ENCODE measurements at places on chromosomes 2 and 18.

- DNase-seq = no peak
Measured at GRCh38 chr18:23194155-23194996, 59.1 kb downstream of the CABLES1 start.

DNA sequence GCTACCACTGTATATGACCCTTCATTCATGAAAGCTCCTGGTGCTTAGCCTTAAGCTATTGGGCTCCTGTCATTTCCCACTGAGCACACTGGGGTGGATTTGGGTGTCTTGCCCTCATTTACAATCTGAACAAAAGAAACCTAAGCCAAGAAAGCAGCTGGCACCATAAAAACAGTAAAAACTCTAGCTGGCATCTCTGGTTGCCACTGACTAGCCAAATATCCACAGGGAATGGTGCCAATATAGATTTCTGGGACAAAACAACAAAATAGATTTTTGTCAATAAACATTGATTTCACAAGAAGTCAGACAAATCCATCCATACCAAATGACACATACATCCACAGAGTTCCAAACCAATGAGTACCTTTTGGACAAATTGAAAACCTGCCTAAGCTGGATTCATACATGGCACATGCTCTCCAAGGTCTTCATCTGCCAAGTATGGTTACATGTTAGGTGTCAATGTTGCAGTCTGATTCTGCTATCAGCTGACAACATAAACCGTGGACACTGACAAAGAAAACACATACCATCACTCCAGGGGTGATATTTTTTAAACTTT lies 1081.5 kb upstream of the ZEB2 start:
- DNase-seq = no peak

GRCh38 chr2:217415316-217415715 lies 555.5 kb upstream of the TNP1 start:
- no peak for DNase-seq

DNA sequence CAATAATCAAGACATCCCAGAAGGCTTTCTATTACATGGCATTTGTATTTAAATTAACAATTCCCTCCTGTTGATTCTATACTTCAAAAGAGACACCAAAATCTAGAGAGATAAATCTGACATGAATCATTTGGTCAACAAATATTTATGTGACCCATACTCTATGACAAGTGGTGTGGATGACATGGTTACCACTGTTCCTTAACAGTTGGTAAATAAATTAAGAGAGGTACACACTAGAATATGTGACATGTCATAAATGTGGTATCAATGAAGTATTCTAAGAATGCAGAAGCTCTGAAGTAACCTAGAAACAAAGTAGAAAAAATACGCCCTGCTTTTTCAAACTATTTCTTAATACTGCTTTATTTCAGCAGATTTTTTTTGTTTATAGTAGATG lies 255.4 kb downstream of the EXOC6B start:
- no peak for DNase-seq

DNA sequence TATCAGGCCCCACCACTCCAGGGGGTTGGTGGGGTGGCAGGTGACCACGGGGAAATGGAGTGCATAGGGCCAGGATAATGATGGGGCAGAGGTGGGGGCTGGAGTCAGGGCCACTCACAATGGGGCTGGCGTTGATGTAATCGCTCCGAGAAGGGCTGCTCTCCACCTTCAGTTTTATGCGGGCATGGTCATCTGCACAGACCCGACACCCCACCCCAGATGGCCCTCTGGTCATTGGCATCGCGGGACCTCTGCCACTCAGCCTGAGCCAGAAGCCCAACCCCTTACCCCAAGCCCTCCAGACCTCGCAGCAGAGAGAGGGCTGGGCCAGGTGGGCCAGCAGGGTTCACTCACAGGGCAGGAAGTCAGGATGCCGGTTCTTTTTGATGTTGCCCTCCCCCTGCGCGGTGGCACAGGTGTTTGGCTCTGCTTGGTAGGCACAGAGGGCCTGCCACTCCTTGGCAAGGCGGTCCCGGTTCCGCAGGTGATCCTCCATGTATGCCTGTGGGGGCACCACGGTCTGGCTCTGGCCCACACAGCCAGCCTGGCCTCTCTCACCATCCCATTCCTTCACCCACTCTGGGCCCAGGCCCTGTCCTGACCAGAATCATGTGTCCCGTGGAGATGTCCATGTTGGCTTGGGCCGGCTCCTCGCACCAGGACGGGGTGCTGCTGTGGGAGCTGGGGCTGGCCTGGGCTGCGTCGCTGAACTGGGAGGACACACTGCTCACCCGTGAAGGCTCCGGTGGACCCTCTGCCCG lies 12.4 kb downstream of the PTPRN start:
- no peak for DNase-seq

DNA sequence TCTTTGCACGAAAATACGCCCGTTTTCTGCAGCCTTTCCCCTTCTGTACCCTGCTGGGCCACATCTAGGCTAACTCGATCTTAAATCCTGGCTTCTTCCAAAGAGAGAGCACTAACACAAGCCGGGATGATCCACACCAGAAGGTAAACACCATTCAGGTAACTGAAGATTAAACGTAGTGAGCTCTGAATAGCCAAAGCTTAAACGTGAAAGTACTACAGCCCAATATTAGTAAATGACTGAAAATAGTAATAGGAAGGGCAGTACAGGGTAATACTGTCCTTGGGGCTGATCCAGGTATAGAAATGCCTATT lies 422 bp upstream of the MRPL53 start:
- DNase-seq = no peak

DNA sequence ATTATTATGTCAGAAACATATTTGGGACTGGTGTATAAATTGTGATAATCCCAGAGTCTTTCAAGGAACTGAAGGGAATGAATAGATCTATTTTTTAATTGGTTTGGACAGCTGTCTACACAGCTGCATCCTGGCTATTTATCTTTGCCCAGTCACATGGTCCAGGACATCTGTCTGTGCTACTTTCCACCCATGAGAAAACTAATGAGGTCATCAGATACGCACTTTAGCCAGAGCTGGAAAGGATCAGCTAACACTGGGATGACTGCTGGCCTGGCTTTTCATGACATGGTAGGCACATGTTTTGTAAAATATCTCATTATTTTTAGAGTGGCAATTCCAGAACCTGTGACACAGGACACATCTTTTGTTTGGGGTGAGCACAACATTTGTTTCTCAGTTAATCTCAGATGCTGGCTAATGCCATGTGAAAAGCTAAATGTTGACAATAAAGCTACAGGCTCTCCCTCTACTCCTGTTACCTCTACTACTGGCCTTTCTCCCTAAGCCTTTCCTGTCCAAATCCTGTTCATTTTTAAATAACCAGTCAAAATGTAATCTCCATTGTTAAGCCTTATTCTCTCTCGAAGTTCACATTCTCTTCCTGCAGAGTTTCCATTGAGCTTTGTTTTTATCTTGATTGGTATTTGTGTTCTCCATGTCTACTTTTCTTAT lies 500.7 kb downstream of the RIT2 start:
- no peak for DNase-seq

DNA sequence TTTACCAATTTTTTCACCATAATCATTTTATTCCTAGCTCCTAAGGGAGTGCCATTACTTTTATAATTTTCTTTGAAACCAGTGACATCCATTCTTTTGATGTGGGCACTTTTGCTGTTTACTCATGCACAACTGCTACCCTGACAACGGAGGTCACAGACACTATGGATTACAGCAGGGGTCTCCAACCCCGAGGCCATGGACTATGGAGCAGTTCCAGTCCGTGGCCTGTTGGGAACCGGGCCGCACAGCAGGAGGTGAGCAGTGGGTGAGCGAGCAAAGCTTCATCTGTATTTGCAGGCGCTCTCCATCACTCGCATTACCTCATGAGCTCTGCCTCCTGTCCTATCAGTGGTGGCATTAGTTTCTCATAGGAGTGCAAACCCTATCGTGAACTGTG lies 34.6 kb downstream of the PRPF40A start:
- DNase-seq = no peak

DNA sequence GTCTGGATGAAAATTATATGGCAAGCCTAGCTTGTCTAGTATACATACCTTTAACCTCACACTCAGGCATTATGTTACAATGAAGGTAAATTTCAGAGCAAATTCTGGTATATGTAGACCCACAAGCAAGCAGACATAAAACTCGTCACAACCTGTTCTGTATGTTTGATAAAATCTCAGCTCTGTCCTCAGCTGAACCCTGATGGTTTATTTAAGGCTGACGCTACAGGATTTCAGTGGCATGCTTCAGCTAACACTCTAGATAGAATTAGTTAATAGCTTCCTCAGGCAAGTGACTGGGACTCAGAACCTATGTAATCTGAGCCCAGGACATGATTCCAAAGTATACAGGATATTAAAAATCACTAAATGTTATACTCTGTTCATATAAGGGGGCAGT lies 68.2 kb upstream of the MC2R start:
- DNase-seq = no peak

DNA sequence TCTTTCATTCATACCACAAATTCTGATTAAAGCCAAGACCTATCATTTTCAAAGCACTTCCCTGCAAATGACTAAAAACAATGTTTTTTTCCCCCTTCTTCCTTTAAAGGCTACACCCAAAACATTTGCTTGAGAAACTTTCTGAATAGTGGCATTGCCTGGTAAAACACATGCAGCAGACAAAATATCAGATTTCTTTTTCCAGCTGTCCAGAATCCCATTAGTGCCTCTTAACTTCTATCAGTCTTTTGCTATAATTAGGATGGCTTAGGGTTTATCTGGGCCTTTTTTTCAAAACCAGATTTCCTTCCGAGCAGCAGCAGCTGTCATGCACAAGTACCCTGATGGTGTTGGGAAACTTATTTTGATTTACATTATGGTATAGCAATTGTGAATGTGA lies 50.6 kb downstream of the ALPK2 start:
- no peak for DNase-seq

GRCh38 chr2:99881901-99882591 lies 260.3 kb downstream of the AFF3 start:
- no peak for DNase-seq

DNA sequence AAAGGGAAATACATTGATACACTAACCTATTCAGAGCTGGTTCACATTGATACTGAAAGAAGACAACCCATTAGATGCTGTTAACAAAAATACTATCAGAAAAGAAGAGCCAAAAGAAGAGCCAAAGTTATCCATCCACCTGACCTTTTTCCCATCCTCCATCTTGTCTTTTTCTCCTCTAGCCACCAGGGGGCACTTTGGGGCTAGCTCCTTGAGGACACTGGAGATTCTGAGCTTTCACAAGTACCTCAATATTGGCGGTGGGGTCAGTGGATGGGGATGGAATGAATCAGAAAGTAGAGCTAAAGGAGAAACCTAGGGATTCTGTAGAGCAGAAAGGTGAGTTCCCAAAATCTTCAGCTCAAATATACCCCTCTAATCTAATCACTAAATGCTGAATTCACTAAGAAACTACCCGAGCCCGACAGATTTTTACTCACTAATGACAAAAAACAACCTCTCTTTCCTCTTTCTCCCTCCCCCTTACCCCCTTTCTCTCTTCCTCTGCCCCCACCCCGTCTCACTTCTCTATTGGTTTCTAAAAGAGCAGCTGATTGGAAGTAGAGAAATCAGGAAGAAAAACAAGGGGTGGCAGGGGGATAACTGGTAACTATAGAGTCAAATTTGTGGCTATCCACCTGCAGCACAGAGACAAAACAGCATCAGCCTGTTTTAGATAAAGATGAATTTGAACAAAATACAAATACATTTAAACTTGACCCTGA lies 203.3 kb downstream of the TCF4 start:
- no peak for DNase-seq

DNA sequence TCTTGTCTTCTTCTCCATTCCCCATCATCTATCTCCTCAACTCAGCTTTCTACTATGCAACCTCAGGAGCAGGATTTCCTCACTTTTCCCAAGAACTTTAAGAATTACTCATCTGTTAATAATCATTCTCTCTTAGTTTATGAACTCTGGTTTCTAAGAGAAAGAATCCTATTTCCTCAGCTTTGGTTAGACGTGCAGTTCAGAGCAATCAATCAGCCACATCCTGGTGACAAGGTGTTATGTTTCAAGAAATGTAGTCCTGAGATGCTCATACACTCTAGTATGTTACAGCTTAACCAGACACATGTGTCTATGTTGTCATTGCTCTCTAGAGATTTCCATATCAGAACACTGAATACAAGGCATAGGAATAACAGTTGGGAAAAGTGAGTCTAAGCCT lies 277.9 kb downstream of the MBD2 start:
- DNase-seq = no peak

DNA sequence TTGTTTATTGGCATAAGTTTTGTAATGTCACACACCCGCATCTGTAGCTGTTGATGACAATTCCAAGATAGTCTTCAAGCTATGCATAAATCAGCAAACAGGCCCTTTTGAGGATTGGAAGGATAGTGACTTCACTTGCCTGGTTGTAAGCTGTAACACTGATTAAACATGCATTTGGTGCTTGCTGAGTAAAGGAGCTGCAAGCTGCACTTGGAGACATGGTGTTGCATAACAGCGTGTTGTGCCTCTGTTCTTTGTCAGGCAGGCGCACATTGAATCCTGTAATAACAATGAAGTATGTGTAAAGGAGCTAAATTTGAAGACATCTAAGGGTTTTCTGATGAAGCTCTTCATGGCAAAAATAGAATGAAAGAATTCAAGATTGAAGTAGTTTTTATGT lies 68.7 kb upstream of the TTC27 start:
- DNase-seq = no peak

GRCh38 chr2:111712940-111713515 lies 171.0 kb downstream of the ANAPC1 start:
- no peak for DNase-seq

GRCh38 chr2:171013851-171014250 lies 84.8 kb downstream of the GORASP2 start:
- no peak for DNase-seq

DNA sequence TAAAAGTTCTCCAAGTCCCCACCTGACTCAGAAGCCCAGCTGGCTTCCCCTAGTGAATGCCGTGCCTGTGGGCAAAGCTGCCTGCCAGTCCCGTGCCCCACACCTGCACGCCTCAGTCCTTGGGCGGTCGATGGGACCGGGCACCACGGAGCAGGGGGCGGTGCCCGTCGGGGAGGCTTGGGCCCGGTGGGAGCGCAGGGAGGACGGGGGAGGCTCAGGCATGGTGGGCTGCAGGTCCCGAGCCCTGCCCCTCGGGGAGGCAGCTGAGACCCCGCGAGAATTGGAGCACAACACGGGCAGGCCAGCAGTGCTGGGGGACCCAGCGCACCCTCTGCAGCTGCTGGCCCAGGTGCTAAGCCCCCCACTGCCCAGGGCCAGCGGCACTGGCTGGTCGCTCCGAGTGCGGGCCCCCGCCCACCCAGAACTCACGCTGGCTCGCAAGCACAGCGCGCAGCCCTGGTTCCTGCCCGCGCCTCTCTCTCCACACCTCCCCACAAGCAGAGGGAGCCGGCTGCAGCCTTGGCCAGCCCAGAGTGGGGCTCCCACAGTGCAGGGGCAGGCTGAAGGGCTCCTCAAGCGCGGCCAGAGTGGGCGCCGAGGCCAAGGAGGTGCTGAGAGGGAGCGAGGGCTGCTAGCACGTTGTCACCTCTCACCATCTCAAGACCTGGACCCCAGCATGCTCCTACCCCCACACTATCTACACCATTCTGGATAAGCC lies 215.5 kb downstream of the TNS1 start:
- DNase-seq = no peak

Measured in stimulated activated CD8-positive, alpha-beta memory T cell treated with anti-CD3 and anti-CD28 coated beads, Interleukin-7, amount 100 ng/mL, for 1 hour (primary cell).